ENCODE measurements at places on chromosomes 4 and X. TPM values are rescaled to one million over a fixed set of nuclear protein-coding genes. Genes with fewer than 3 reads are reported as not detected.

DNA sequence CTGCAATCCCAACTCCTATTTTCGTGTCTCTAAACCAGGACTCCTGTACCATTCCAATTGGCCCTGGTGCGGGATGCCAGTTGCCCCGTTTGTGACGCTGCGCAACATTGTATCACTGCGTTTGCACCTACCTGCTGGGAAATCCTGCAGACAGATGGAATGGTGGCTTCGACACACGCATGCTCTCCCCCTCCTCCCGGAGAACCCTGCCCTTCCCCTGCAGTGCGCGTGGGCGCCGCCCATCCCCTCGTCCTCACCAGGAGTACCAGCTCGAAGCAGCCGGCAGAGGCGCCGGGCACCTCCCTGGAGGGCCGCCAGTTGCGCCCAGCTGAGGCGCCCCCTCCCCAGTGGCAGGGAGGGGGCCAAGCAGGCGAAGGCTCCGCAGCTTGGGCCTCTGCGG, 1.4 kb downstream of the DGKK start:
- no peaks in the 10 kb centered on the region for H3K36me3 ChIP-seq
- no peak overlapping the region for H3K4me3 ChIP-seq
- H3K4me1 ChIP-seq = no peaks in the 10 kb centered on the region
- no peak for DNase-seq
- no peaks in the 10 kb centered on the region for H3K27me3 ChIP-seq

DNA sequence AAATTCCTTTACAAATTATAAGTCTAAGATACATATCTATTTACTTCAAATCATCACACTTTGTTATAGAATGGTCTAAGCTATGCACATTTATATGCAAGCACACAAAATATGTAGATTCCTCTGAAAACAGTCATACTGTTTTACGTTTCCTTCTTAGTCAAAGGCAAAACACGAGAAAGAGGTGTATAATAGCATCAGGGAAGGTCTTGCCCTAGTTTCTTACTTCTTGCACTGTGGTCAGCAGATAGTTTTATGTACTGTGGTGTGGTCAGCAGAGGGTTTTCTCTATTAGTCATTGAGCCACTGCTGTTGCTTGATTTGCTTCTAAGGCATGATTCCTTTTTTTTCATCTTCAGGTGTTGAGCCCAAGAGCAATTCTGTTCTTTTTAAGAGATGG, 117.7 kb downstream of the ADAM29 start:
- H3K4me3 ChIP-seq = no peak overlapping the region
- H3K27me3 ChIP-seq = no peaks in the 10 kb centered on the region
- H3K36me3 ChIP-seq = no peaks in the 10 kb centered on the region

DNA sequence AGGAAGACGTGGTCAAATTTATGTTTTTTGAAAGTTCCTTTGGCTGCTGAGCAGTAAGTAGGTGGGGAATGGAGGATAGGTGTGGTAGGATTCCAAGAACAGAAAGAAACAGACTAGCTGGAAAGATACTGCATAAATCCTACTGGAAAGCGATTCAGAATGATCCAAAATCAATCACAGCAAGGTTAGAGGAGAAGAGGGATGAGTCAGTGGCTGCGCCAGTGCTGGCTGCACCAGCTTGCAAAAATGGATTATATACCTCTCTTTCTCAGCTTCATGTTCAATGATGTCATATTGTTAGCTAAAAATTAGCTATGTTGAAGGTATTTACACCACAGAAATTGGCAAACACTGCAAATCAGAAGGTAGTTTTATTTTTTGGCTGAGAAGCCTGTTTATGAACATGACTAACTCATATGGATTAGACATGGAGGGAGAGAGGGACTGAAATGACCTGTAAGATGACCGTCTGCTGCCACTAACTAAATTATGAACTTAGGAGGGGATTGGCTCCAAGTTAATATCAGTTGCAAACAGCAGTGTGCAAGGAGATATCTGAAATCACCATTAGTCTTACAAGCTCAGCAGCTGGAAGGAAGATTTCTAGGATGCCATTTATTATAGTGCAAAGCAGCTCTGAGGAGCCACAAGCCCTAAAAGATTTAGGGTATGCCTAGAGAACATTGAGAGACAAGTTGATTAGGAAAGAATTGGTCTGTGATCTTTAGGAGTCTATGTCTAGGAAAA, 405.3 kb downstream of the MID1IP1 start:
- no peak for DNase-seq
- no peaks in the 10 kb centered on the region for H3K36me3 ChIP-seq
- no peak overlapping the region for H3K4me3 ChIP-seq
- H3K27ac ChIP-seq = no peak overlapping the region
- no peaks in the 10 kb centered on the region for H3K27me3 ChIP-seq
- no peaks in the 10 kb centered on the region for H3K4me1 ChIP-seq

The CDKL2 gene
- total RNA-seq = 0.74 TPM

- no peak for DNase-seq
- H3K27ac ChIP-seq = no peak overlapping the region
- H3K27me3 ChIP-seq = no peaks in the 10 kb centered on the region
- no peak overlapping the region for H3K4me3 ChIP-seq
Observed at GRCh38 chrX:131306601-131307000, 17.5 kb upstream of the IGSF1 start.

The STK32B gene
- total RNA-seq = 6.4 TPM

- no peak for DNase-seq
- no peaks in the 10 kb centered on the region for H3K4me1 ChIP-seq
- no peaks in the 10 kb centered on the region for H3K27me3 ChIP-seq
- no peaks in the 10 kb centered on the region for H3K36me3 ChIP-seq
- H3K27ac ChIP-seq = no peak overlapping the region
- H3K4me3 ChIP-seq = no peak overlapping the region
Observed at GRCh38 chrX:50442426-50443116, 28.1 kb downstream of the DGKK start.

The TMPRSS11A gene
- total RNA-seq = 26.0 TPM

DNA sequence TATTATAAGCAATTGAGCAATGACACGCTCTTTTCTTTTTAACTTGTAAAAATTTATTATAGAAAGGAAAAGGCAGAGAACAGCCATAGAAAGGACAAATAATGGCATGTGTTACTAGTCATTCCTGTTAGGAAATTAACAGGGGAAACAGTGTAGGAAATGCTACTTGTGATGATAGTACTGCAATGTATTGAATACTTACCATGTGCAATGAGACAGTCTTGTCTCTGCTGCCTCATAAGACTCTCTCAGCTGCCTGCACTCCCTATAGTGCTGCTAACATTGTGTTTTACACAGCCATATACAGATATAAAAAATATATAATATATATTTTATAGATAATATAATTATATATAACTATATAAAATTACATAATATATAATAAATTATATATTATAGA, 62.3 kb upstream of the SHOX start:
- no peak for DNase-seq
- no peaks in the 10 kb centered on the region for H3K27me3 ChIP-seq

DNA sequence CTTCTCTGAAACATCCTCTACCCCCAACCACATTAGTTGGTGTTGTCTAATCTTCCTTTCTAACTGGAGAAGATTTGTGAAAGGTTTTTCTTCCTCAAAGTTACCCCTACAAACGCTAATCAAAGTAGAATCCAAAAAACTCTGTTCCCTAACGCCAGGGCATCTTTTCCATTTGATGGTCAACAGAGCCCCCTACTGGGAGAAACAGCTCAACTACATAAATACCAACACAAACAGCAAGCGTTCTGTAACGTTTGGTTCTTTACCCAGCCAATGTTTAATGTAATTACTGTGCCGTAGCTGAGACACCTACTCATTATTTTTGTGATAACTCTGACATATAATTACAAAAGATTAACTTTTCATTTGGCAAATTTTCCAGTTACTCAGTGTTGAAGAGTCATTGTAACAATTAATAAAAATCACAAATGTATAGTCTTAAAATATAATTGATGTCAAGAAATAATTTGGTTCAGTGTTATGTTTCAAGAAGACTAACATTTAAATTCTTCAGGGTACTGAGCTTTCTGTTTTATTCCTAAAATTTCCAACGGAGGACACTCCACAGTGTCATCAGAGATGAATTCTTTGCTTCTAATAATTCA, 94.9 kb upstream of the TBC1D9 start:
- H3K27ac ChIP-seq = no peak overlapping the region
- H3K27me3 ChIP-seq = no peaks in the 10 kb centered on the region
- no peak for DNase-seq
- no peak overlapping the region for H3K4me3 ChIP-seq

GRCh38 chrX:29478336-29479069, 736.9 kb upstream of the MAGEB2 start:
- H3K4me3 ChIP-seq = no peak overlapping the region
- no peaks in the 10 kb centered on the region for H3K36me3 ChIP-seq
- H3K4me1 ChIP-seq = no peaks in the 10 kb centered on the region
- H3K27ac ChIP-seq = no peak overlapping the region
- DNase-seq = no peak

DNA sequence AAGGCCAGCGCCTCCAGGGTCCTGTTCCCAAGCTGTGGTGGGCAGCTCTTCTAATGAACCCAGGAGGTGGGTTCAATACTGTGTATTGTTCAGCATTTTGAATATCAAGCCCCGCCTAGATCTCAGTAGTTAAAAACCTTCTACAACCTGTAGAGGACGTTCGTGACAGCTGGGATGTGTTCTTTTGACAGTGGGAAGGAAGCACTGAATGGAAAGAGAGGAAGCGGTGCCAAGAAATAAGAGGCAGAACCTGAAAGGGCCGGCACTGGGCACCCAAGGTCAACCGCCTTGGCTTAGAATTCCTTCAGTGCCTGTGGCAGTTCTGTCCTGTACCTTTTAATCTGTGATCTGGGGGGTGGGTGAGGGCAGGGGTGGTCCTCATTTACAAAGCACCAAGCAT, 73.1 kb downstream of the CC2D2A start:
- H3K27ac ChIP-seq = no peak overlapping the region
- no peaks in the 10 kb centered on the region for H3K4me1 ChIP-seq
- H3K36me3 ChIP-seq = peaks cover 34% of the 10 kb centered on the region
- no peak for DNase-seq
- H3K27me3 ChIP-seq = no peaks in the 10 kb centered on the region

DNA sequence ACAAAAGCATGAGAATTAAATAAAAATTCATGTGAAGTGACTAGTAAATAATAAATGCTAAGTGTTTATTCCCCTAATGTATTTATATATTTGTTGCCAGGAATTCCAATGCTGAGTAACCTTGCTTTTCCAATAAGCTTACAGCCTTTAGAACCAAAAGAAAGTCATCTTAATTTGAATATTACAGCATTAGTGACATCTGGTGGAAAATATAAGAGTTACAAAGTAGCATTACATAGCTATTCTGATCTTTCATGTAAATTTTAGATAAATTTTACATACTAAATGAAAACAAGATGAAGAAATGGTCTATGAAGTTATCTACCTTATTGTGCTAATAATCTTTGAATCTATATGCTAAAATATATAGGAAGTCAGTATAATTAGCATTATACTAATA, 10.4 kb downstream of the MAD2L1 start:
- H3K27ac ChIP-seq = no peak overlapping the region
- H3K27me3 ChIP-seq = no peaks in the 10 kb centered on the region
- H3K4me3 ChIP-seq = no peak overlapping the region
- H3K36me3 ChIP-seq = no peaks in the 10 kb centered on the region
- no peaks in the 10 kb centered on the region for H3K4me1 ChIP-seq

DNA sequence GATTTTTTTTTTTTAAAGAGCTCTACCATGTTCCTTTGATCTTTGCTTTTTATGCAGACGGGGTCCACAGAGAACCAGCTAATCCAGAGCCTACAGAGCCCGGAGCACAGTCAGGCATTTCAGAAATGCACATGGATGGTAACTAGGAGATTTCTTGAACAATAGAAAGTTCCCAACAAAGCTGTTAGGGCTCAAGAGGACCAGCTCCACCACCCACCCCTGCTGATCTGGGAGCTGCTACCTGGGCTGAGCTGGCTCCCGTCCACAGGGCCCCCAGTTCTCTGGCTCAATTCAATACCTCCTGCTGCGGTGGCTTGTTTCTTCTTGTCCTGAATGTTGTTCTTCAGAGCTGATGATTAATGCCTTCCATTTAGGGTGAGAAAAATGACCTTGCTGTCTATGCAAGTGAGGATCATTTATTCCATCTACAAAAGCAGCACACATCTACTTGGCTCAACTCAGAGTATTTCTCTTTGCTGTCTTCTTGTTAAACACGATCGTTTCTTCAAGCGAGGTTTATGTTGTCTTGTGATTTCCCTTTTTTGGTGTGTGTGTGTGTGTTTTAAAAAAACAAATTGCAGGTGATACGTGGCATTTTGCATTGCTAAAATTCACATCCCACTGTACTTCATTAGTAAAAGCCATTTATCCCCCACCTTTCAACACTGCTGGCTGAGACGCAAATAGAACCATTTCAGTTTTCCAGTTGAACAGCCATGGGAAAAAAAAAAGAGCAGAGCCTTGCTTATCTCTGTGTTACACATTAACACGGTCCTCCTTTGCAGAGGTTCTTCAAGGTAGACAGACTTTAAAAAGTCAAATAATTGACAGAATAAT, 31.3 kb downstream of the IGFBP7 start:
- peaks cover 56% of the 10 kb centered on the region for H3K4me1 ChIP-seq
- H3K4me3 ChIP-seq = no peak overlapping the region
- H3K27ac ChIP-seq = peak overlapping the region; percentile 80
- no peaks in the 10 kb centered on the region for H3K27me3 ChIP-seq

- no peak overlapping the region for H3K27ac ChIP-seq
- no peak for DNase-seq
- H3K36me3 ChIP-seq = no peaks in the 10 kb centered on the region
- H3K27me3 ChIP-seq = no peaks in the 10 kb centered on the region
- H3K4me1 ChIP-seq = peaks cover 30% of the 10 kb centered on the region
Observed at GRCh38 chr4:158766434-158767044, 2.3 kb upstream of the FNIP2 start.

The SOD3 gene
- total RNA-seq = 280 TPM

The ETDB gene
- not detected for total RNA-seq

DNA sequence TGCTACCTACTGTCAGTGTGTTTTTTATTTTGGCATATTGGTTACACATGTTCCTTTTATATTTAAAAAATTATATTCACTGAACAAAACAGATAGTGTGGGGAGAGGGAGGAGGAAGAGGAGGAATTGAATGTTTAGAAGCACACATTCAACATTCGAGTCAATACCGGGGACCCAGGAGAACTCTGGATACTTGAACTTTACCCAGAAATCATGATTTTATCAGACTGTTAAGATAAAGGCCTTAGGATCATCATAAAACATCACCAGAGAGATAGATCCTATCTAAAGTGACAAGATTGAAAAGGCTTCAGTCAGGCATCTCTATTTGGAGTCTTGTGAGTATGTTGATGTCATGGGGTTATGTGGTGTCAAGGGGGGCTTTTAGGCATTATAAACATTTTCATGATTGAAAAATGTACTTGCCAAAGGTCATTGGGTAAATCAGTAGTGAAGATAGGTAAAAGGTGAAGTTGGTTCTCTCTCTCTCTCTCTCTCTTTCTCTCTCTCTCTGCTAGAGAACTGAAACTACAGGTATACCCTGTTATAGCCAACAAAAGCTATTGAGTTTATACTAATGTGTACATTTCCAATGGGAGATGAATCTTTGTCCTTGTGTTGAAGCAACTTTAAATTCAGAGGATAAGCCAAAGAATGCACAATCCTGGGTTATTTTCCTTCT, 16.9 kb upstream of the RGN start:
- no peak for DNase-seq
- no peaks in the 10 kb centered on the region for H3K36me3 ChIP-seq
- H3K4me1 ChIP-seq = no peaks in the 10 kb centered on the region
- H3K27me3 ChIP-seq = no peaks in the 10 kb centered on the region
- no peak overlapping the region for H3K4me3 ChIP-seq

The FAM47A gene
- total RNA-seq = not detected

- peaks cover 13% of the 10 kb centered on the region for H3K4me1 ChIP-seq
- DNase-seq = no peak
- no peaks in the 10 kb centered on the region for H3K36me3 ChIP-seq
Observed at GRCh38 chr4:3209551-3210325, 39.2 kb upstream of the MSANTD1 start.

The TBC1D19 gene
- 10.8 TPM for total RNA-seq

- no peaks in the 10 kb centered on the region for H3K36me3 ChIP-seq
- H3K4me3 ChIP-seq = no peak overlapping the region
- no peaks in the 10 kb centered on the region for H3K27me3 ChIP-seq
- no peaks in the 10 kb centered on the region for H3K4me1 ChIP-seq
- no peak overlapping the region for H3K27ac ChIP-seq
- no peak for DNase-seq
Observed at GRCh38 chr4:40479378-40479777, 144.2 kb downstream of the CHRNA9 start.

All from vagina (tissue), 2 donors.